GM06990 (cell line): ENCODE measurements at places on chromosomes 3 and 15.

DNA sequence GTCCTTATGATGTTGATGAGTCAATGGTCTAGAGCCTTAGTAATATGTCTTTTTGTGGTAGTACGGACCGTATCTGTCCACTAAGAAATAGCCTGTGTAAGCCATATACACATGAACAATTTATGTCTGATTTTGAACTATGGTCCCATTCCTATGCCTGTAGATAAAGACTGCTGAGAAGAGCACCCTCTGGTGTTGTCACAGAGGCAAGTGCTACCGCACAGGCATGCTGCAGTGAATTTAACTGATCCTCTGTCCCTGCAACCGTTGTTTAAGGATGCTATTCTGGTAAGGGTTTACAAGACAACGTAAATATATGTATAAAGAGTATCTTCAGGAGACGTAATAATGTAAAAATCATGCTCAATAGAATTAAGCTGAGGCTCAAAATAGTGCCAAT, 170.7 kb downstream of the UBE3A start:
- no peak for DNase-seq

GRCh38 chr3:142595581-142595950, 627 bp upstream of the PLS1 start:
- no peak for DNase-seq

DNA sequence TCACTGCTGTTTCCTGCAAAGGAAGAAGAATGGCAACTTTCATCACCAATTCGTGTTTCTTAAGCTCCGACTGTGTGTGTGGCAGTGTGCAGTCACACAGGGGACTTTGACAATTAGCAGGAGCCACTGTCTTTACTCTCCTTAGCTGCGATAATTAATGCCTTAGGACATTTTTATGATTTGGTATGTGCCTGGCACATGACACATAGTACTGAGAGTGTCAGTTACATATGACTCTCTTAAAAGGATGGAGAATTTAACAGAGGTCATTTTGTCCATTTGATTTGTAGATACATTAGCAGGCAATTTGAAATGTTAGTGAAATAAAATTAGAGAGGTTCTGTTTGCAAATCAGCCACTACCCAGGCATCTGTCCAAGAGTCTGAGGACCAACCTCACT, 128.9 kb upstream of the VEPH1 start:
- DNase-seq, result no peak

DNA sequence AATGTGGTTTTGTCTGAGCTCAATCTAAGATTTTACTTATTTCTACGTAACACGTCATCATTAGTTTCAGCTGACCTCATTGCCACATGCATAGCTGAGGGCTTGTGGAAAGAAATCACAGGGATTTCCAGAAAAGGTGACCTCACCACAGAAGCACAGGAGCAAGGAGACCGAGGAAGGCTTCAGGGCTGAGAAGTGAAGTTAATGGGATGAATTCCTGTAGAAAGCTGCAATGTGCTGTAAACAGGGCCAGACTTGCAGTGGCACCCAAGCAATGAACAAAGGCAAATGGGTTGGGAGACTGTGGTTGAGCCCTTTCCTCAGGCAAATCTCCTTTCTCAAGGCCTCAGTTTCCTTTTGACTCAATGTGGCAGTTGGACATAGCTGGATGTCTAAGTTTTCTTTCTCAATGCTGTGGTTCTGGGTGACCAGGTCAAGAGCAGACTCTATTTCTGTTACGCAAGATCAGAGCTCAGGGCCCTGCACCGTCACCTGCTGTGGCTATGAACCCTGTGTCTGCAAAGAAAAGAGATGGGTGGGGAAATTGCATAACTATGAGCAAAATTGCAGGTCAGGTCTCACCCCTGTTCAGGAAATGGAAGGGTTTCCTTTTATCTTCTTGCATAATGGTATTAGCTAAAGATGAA, 252.2 kb upstream of the TBL1XR1 start:
- peak; percentile 61 for DNase-seq

GRCh38 chr3:10632741-10633140, 127.4 kb upstream of the ATP2B2 start:
- DNase-seq, result no peak

GRCh38 chr3:72015463-72015862, 230.5 kb upstream of the PROK2 start:
- DNase-seq, result peak; percentile 43
